ENCODE measurements at places on chromosomes 4 and X.

DNA sequence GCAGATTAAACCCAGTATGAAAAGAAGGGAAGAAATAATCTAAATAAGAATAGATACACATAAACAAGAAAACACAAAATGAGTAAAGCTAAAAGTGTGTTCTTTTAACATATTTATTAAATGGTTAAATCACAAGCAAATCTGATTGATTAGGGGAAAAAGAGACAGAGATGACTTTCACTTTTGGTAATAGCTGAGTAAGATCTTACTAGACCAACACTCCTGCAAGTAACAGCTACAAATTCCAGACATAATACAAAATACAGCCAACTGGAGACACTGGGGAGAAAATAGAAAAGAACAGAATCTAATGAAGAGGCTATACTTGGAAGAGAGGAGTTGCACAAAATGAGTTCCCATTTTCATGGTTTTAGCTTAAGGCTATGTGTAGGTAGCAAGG, 33.5 kb downstream of the OR13H1 start:
- no peak for DNase-seq

GRCh38 chr4:4805887-4806286, 53.6 kb upstream of the MSX1 start:
- no peak for DNase-seq

DNA sequence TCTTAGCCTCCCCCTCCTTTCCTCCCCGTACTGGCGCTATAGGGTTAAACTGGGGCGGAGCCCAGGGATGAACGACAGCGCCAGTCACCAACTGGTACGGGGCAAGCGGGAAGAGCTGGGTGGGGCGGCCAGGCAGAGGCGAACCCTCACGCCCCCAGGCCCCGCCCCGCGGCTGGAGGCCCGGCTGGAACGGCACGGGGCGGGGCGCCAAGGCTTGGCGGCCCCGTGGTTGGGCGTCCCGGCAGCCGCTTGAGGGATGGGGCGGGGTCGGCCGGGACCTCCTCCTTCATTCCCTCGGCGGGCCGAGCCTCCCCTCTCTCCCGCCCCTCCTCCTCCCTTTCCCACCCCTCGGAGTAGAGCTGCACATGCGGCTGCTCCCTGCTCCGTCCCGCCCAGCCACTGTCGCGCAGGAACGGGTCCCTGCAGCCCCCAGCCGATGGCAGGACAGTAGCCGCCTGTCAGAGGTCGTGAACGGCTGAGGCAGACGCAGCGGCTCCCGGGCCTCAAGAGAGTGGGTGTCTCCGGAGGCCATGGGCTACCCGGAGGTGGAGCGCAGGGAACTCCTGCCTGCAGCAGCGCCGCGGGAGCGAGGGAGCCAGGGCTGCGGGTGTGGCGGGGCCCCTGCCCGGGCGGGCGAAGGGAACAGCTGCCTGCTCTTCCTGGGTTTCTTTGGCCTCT, at the start of gene EDA:
EDA (plus strand) TSS at position 335 of the 678 bp plus-strand sequence.
- peak; percentile 66 for DNase-seq

DNA sequence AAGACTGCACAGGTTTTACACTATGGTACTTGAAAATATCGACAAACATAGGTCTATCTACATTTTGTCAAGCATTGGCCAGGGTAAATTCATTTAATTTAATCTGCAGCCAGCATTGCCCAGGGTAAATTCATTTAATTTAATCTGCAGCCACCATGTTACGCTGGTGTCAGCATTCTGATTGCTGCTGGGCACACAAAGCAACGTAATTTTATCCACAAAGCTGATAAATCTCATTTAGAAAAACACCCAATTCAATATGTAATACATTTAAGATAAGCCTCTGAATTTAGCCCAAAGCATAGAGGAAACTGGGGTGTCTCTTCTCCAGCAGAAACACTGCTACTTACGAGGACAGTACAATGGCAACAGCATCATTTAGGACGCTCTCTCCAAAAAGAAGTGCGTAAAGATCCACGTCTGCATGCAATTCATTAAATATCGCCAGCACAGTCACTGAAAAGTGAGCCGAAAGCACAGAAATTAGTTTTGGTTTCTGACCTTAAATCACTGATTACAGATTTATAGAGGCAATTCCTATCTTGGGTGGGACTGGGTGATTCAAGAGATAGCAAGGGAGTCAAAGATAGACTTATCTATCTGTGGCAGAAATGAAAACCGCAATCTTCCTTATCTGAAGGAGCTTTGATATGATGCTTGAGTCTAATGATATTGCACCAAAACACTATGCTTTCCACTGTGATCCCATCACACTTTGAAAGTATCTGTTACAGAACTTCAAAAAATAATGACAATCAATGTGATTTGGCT, 88.8 kb downstream of the CHST7 start:
- DNase-seq, result no peak

- DNase-seq, result no peak
Measured at GRCh38 chr4:78703079-78703478, 73.1 kb upstream of the BMP2K start.

DNA sequence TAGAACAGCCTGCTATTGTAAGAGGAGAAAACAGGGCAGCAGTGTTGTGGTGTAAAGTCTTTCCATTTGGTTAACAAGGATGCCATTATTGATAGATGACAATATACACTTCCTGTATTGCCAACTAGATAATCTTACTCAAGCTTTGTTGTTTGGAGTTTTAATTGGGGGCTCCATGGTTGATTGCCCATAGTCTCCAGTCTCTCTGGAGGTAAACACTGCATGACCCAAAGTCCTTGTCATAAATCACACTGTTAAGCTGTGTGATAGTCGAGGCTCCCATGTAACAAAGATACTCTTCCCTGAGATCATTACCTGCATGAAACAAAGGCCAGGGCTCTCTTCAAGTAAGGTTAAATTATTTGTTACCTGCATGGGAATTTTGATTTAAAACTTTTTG, 394.6 kb downstream of the C4orf33 start:
- no peak for DNase-seq

DNA sequence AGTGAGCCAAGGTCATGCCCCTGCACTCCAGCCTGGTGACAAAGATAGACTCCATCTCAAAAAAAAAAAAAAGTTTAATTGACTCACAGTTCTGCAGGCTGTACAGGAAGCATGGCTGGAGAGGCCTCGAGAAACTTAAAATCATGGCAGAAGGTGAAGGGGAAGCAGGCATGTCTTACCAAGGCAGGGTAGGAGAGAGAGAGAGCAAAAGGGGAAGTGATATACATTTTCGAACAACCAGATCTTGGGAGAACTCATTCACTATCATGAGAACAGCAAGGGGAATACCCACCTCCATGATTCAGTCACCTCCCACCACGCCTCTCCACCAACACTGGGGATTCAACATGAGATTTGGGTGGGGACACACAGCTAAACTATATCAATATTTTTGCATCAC, 315.2 kb upstream of the HTR2C start:
- DNase-seq, result no peak

DNA sequence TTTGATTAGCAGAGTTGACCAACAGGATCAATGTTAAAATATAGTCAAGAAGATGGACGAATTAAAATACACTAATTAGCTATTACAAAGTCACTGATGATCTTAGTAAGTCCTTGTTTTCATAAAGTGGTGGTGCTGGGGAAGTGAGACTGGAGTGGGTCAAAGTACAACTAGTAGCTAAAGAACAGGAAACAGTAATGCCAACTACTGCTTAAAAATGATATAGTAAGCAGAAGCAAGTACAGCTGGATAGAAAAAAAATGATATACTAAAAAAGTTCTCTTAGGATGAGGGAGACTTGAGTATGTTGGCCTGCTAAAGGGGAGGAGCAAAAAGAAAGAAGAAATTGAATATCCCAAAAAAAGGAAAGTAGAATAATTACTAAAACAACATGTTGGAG, 580.8 kb upstream of the FTHL17 start:
- no peak for DNase-seq

Data from activated T-cell treated with anti-CD3 and anti-CD28 coated beads, Interleukin-2, amount 50 U/mL, for 1 hour (primary cell).